Right renal cortex interstitium (tissue), 3 donors: ENCODE measurements at places on chromosomes 5 and 9. TPM values are rescaled to one million over a fixed set of nuclear protein-coding genes. Genes with fewer than 3 reads are reported as not detected.

- DNase-seq = no peak
Observed at GRCh38 chr5:124054564-124054963, 542.6 kb downstream of the CSNK1G3 start.

- DNase-seq = no peak
Observed at GRCh38 chr9:136050701-136051452, 44.2 kb downstream of the NACC2 start.

DNA sequence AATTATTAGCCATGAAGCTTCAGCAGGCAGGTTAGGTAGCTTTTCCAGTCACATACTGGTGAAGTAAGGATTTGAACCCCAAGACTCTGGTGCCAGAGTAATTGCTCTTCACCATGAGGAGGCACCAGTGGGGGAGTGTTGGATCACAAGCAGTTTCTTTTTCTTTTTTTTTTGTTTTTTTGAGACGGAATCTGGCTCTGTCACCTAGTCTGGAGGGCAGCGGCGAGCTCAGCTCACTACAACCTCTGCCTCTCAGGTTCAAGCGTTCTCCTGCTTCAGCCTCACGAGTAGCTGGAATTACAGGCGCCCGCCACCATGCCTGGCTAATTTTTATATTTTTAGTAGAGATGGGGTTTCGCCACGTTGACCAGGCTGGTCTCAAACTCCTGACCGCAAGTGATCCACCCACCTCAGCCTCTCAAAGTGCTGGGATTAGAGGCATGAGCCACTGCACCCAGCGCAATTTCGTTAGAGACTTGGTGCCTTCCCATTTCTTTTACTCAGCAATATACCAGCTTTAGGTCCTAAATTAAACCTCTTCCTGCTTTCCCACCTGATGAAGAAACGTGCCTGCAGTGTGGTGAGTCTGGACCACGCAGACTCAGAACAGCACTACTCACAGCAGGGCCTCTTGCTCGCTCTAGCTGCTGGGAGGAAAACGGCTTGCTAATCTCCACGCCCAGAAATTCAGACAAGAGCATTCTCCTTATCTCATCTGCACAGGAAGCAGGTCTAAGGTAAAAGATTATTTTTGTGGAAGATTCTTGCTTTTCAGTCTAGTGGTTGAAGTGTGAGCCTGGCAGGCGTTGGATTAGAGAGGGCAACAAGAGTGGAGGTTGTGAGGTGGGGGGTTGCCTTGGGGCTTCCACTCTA is at the start of gene S100Z:
Gene S100Z, plus strand, starts transcription at position 596 of the 873 bp plus-strand sequence. CDS start 25,346 bp downstream, outside the sequence.
- DNase-seq = no peak

- DNase-seq = no peak
Observed at GRCh38 chr5:77391240-77391765, 100.8 kb downstream of the WDR41 start.

- DNase-seq = no peak
Observed at GRCh38 chr5:11056560-11056959, 295.5 kb upstream of the DAP start.

GRCh38 chr5:124951661-124952060 is 205.2 kb upstream of the ZNF608 start:
- DNase-seq = no peak

GRCh38 chr5:128478386-128479368 is 59.4 kb downstream of the FBN2 start:
- DNase-seq = no peak

DNA sequence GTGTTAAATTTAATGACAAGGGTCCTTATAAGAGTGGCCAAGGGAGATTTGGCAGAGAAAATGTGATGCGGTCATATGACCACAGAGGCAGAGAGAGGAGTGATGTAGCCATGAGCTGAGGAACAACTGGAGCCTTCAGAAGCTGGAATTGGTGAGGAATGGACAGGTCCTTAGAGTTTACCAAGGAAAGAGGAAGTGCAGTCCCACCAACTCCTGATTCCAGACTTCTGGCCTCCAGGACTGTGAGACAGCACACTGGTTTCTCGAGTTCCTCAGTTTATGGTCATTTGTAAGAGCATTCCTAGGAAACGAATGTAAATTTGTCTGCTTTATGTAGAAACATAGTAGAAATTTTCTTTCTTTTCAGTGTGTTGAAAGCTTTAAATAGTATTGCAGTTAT is 410.1 kb downstream of the CDH18 start:
- no peak for DNase-seq

The FAM200C gene
- 13.4 TPM for polyA plus RNA-seq

DNA sequence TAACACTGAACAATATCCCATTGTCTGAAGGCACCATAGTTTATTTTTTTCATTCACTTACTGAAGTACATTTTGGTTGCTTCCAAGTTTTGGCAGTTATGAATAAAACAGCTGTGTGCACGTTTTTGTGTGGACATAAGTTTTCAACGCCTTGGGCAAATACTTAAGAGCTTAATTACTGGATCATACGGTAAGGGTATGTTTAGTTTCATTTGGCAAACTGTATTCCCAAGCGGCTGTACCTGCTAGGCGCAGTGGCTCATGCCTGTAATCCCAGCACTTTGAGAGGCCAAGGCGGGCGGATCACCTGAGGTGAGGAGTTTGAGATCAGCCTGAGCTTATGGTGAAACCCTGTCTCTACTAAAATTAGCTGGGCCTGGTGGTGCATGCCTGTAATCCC is 63.7 kb upstream of the FAM120A start:
- no peak for DNase-seq

GRCh38 chr5:72065751-72066255 is 41.5 kb upstream of the MAP1B start:
- peak; percentile 19 for DNase-seq

The SLC45A2 gene
- polyA plus RNA-seq = 0.51 TPM

DNA sequence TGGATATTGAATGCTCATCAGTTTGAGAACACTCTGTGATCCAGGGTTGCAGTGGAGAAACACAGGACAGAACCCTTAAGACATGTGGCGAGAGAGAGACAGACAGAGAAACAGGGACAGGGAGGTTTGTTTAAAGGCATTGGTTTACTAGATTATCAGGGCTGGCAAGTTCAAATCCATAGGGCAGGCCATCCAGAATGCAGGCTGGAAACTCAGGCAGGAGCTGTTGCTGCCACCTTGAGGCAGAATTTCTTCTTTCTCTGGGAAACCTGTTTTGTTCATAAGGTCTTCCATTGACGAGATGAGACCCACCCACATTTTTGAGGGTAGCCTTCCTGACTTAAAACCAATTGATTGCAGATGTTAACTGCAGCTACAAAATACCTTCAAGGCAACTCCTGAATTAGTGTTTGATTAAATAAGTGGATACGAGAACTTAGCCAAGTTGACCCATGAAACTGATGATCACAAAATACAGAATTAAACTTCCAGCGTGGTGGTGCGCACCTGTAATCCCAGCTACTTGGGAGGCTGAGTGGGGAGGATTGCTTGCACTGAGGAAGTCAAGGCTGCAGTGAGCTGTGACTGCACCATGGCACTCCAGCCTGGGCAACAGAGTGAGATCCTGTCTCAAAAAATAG is 55.9 kb downstream of the NSUN2 start:
- DNase-seq = no peak

DNA sequence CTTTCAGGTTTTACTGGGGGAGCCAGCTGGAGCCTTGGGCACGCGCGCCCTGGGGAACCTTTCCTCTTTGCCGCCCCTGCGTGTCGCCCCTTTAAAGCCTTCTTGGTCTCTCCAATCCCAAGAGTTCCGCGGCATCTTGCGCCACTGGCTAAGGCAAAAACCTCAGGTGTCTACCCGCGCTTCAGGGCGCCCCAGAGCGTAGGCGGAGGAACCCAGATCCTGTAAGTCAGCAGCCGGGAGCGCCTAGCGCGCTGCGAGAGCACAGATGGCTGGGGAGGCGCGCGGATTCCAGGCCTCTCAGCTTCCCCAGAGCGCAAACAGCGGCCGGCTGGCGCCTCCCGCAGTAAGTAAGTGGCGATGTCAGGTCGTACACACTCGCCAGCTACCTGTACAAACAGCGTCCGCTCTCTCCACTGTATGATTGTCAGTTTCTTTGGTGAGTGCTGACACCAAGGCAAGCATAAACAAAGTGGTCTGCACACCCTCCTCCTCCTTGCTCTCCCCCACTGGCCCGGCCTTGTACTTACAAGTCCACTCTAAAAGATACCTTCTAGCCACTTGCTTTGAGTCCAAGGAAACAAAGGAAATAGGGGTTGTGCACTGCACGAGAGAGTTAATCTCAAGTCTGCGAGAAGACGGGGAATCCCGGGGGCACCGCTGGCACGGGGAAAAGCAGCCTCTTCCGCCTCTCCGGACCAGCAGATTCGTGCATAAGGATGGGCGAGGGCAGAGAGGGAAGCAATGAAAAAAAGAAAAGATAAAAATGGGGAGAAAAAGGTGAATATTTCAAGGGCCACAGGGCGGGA is 2.9 kb downstream of the HTR1A start:
- DNase-seq = no peak

GRCh38 chr9:70352356-70352755 is 62.1 kb downstream of the KLF9 start:
- DNase-seq = no peak

DNA sequence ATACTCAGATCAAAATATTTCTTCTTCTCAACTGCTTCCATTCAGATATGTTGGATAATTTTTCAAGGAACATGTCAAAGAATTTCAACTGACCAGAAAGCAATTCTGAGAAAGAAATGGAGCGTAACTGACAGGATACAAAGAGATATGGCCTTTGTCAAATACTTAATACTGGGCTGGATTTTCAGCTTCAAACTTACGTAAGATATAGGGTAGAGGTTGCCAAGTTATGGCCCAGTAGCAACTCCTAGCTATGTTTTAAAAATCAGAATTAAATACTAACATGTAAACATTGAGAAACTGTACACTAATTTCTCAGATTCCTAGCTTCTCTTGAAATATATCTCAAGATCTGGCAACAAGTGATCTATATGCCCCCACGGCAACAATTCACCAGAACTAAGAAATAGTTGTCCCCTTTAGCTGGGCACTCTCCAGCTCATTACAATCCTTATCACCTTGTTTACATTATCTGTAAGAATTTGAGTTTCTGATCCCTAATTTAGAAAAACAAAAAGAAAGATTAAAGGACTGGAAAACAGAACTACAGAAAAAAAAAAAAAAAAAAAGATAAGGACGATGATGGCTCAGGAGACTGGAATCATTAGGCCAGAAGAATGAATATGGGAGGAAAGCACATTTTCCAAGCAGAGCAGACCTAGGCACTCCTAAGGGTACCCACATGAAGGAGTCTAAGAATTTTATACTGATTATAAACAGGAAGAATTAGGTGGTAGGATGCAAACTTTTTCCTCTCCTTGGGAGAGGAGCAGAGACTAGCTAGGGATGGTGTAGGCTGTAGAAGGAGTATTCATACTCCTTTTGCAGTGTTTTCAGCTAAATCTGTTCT is 23.0 kb downstream of the INIP start:
- no peak for DNase-seq

The AGXT2 gene
- polyA plus RNA-seq = 60.4 TPM

The TPPP gene
- polyA plus RNA-seq = 2.9 TPM

DNA sequence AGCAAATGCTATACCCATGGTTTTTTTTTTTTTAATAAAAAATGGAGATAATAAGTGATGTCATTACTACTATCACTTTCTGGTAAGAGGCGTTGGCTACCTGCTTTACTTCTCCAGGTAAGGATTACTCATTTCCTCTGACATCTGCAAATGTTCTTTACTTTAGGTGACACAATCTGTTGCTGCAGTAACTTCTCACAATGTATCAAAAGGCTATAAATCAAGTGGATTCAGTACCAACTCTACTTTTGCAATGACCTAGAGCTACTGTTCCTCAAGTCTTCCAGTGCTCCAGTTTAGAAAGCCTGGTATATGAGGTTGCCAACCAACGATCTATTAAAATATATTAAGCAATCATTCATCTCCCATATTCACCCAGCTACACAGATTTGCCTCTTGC is 129.1 kb downstream of the PLK2 start:
- no peak for DNase-seq

- no peak for DNase-seq
Observed at GRCh38 chr9:19440823-19441580, 32.2 kb downstream of the ACER2 start.

DNA sequence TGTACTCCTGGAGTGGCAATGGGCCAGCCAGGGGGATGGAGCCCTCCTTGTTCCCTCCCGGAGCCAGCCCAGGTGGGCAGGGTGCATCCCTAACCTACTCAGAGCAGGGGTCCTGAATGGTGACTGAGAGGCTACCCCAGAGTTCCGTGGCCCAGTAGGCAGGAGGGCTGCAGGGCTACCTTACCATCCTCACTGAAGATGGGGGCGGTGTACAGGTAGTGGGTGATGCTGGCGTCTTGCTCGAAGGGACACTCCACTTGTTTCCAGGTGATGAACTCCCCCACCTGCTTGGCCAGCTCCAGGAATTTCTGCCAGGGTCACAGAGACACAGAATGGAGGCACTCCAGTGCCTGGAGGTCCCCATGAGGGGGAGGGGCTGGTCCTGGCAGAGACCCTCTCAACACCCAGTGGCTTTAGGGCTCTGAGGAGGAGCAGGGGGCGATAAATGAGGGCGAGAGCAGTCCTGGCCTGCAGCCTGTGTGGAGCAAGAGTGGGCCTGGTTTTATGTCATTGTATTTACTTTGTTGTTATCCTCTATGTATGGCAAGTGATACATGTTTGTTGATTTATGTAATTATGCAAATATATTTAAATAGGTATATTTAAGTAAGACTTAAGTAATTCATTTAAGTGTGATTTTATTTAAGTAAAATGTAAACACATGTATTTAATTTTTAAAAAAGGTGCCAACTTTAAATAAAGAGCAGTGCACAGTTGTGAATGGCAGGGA is 39.9 kb upstream of the RNF130 start:
- no peak for DNase-seq

GRCh38 chr9:34047864-34048726 is 592 bp downstream of the UBAP2 start:
- no peak for DNase-seq

The IFNK gene
- polyA plus RNA-seq = not detected

DNA sequence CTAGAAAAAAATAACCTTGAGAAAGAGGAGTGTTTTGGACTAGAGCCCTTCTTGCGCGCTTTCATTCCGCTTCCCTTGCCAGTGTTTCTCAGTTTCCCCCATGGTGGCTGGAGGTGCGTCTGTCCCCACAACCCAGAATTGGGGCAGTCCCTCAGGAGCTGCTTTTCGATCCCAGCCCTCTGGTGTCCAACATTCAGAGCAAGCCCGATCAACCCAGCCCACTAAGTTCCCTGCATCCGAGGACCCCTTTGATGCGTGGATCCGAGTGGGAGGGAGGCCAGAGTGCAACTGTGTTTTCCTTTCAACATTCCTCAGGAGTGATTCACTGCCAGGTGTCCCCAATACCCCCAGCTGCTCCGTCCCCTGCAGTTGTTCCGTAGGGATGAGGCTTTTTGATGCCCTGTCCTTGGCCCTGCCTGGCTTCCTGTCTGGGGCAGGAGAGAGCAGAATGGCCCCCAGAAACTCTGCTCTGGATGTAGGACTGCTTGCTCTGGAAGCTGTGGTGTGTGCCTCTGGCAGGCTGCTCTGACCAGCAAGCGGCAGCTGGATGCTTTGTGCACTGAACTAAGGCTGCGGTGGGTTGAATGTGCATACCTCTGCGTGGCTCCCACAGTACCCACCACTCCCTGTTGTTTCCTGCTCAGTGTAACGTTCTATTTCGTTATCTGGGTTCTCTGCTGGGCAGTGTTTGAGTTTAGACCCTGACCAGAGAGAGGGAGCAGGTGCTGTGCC is 117.5 kb downstream of the BOD1 start:
- no peak for DNase-seq

The SYNPO gene
- 85.2 TPM for polyA plus RNA-seq

The WWC1 gene
- 83.0 TPM for polyA plus RNA-seq

The TNFAIP8 gene
- 29.9 TPM for polyA plus RNA-seq
